ENCODE measurements at places on chromosomes 1 and 21. TPM values are rescaled to one million over a fixed set of nuclear protein-coding genes. Genes with fewer than 3 reads are reported as not detected.

DNA sequence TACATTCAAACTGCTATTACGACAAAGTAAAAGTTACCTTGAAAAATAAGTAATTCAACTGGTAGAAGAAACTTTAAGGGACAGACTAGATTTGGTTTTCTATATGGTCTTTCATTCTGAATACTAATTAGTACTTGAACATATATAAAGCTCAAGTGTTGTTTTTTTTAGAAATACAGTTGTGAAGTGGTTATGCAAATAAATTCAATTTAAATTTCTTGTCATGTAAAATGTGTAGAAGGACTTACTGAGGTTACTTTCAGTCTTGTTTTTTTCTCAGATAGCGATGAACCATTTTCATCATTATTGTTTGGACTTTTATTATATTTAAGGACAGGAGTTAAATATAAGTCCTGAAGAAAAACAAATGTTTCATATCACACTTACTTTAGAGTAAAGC, 24.4 kb downstream of the HS2ST1 start:
- DNase-seq: no peak

GRCh38 chr1:170239445-170239844, 93.7 kb downstream of the NTMT2 start:
- no peak for DNase-seq

Gene ZNF496
- 18.5 TPM for polyA plus RNA-seq

Gene OR2L8
- not detected for polyA plus RNA-seq

- no peak for DNase-seq
Measured at GRCh38 chr1:233607252-233608119, 6.4 kb upstream of the KCNK1 start.

- no peak for DNase-seq
Measured at GRCh38 chr1:154476791-154477190, 25.2 kb upstream of the TDRD10 start.

- DNase-seq: no peak
Measured at GRCh38 chr1:182281541-182281940, 110.0 kb downstream of the GLUL start.

Gene TMCC2
- polyA plus RNA-seq: 2.3 TPM

Gene FCGR3A
- not detected for polyA plus RNA-seq

Gene AGMAT
- polyA plus RNA-seq: 0.74 TPM

DNA sequence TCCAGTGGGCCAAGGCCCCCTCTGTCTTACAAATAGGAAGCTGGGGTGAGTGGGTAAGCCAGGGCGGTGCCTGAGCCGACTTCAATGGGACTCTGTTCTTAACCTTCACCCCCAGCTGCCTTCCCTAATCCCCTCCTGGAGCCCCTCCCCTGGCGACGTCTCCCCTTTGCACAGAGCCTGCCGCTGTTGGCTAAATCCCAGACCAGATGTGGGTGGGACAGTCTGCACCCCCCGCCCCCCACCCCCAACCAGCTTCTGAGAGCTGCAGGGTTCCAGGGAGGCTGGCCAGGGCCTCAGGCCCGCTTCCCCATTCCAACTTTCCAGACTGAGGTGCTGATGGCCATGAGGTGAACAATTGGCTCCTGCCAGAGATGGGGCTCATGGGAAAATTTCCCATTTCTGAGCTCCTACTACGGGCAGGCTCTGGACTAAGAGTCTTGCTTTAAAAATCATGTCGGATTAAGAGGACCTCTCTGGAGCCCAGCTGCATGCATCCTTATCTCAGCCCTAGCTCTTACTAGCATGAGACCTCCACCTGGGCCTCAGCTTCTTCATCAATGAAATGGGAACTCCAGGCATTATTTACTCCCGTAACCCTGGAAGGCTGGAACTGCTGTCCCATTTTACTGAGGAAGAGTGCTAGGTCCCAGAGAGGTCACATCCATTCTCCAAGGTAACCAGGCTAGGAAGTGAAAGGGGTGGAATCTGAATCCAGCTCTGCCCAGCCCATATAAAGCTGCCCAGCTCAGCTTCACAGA, 6.4 kb downstream of the COL8A2 start:
- no peak for DNase-seq

Gene CD1E
- polyA plus RNA-seq: not detected

DNA sequence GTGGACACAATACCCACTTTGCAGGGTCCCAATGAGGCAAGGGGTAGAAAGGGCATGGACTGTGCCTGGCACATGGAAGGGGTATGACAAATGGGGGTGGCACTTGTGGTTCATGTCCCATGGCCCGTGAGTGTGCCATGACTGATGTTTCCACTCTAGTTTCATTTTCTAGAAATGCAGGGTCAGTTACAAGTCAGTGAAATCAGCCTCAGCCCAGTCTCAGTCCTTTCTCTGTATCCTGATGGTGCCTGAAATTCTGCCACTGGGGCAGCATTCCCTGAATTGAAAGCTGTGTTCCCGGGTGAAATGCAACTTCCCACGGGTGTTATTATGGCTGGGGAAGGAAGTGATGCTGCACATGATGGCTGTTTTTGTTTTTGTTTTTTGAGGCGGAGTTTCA, 110.8 kb upstream of the ZBTB40 start:
- DNase-seq: no peak

Gene RIMS3
- 0.33 TPM for polyA plus RNA-seq

Gene ICOSLG
- not detected for polyA plus RNA-seq

DNA sequence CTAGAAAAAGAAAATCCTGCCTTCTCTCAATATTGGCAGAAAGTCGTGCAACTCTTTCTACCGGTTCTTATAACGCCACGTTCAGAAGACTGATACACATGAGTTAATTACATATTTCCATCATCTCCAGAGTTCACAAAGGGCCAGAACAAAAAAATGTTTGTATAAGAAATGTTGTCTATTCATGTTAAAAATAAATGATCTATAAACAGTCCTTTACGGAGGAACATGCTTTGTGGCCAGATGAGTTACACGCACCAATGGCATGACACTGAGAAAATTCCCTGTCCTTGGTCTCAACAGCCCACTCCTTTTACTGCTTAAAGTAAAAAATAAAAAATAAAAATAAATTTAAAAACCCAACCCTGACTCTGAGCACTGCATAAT, 29.5 kb downstream of the C2CD2 start:
- DNase-seq: no peak

- no peak for DNase-seq
Measured at GRCh38 chr1:115112496-115113375, 23.4 kb upstream of the TSPAN2 start.

DNA sequence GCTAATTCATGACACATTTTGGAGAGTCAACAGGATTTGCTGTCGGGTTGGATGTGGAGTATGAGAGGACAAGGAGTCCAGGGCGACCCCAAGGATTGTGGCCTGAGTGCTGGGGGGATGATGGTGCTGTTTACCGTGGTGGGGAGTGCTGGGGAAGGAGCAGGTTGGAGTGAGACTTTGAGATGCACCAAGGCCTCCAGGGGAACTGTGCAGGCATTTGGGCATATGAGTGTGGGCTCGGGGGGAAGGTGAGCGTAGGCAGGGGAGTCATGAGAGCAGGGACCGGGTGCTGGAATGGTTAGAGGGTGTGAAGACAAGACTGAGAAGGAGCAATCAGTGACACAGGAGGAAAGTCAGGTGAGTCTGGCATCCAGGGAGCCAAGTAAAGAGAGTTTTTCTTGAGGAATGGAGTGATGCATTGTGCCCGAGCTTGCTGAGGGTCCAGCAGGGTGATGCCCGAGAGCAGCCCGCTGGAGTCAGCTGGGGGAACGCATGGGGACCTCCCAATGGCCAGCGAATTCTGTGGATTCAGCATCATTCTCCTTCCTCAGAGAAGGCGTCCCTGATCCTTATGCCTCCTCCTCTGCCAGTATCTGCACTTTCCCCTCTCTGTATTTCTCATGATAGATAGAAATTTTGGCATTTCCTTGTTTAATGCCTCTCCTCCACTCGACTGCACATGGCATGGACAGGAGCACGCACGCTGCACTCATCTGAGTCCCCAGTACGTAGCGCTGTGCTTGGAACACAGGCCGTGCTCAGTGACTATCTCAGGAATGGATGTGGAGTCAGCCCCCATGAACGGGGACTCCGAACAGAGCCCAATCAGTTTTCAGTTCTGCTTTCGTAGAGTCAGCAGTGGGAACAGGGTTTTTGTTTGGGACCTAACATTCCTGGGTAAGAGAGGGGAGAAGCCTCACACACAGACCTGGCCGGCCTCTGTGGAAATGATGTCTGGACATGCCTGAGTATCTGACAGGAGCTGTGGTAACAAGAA, 52.1 kb upstream of the ETV3 start:
- no peak for DNase-seq

- no peak for DNase-seq
Measured at GRCh38 chr1:186207391-186208085, 167.5 kb downstream of the TPR start.

Gene CLCNKB
- 0.21 TPM for polyA plus RNA-seq

- peak; percentile 16 for DNase-seq
Measured at GRCh38 chr1:151728151-151729054, 7.1 kb downstream of the RIIAD1 start.

DNA sequence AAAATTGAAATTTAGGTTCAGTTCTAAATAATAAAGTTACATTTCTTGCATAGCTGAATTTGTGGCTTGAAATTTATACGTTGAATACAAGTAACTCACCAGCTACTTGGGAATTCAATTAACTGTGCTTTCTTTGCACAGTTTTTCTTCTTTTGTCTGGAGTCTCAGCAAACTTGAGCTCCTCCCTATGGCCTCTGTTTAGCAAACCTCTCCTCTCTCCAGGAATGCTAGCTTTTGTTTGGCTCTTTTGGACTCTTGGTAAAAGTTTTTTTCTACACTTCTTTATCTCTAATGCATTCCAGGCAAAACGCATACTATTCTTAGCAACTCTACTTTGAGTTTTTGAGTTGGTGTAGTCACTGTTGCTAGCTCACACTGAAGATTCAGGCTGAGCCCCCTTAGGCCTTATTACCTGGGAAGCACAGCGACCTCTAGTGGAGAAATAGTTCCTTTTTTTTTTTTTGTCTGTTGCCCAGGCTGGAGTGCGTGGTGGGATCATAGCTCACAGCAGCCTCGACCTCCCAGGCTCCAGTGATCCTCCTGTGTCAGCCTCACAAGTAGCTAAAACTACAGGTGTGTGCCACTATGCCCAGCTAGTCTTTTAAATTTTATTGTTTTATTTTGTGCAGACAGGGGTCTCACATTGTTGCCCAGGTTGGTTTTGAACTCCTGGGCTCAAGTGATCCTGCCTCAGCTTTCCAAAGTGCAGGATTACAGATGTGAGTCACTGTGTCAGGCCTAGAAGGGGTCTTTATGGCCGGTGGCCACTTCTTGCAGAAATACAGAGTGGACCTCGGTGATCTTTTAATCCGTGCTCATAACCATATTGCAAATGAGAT, 61.7 kb downstream of the CASQ2 start:
- peak; percentile 26 for DNase-seq

GRCh38 chr1:200302192-200302920, 107.5 kb downstream of the ZNF281 start:
- DNase-seq: no peak

Gene HMGCL
- 39.5 TPM for polyA plus RNA-seq

Gene TMEM82
- polyA plus RNA-seq: not detected

Gene SLC45A3
- 1.8 TPM for polyA plus RNA-seq

Gene ZYG11A
- polyA plus RNA-seq: 1.0 TPM

Gene SLC1A7
- polyA plus RNA-seq: 0.11 TPM

DNA sequence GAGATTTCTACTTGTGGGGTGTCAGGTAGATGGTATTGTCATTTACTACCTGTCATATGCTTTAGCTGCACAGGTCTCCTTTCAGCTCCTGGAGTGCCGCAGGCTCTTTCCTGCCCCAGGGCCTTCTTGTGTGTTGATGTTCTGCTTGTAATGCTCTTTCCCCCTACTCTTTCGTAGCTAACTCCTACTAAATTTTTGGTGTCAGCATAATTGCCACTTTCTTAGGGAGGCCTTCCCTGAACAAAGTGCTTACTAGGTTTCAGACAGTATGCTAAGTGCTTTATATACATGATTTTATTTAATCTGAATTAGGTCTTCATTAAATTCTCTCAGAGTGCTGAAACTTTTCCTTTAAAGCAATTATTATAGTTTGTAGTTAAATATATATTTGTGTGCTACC, 4.8 kb upstream of the THEM4 start:
- no peak for DNase-seq

DNA sequence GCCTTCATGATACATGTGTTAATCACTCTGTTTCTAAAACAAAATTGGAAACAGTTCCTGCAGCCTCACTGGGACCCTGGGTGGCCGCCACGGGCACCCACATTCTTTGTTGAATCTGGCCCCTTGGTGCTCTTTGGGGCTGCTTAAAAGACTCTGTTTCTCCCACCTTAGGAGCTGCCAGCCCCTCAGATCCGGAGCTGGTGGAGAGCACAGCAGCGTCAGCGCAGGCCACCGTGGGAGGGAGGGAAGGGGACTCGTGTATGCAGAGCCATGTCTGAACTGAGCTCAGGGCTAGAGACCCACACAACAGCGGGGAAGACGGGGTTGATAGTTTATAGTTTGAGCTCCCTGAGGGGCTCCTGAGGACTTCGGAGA, 121.2 kb downstream of the CNIH3 start:
- DNase-seq: no peak

Gene F13B
- polyA plus RNA-seq: not detected

Gene NBPF3
- polyA plus RNA-seq: 24.3 TPM

GRCh38 chr1:241688940-241689368, 36.9 kb downstream of the WDR64 start:
- no peak for DNase-seq

DNA sequence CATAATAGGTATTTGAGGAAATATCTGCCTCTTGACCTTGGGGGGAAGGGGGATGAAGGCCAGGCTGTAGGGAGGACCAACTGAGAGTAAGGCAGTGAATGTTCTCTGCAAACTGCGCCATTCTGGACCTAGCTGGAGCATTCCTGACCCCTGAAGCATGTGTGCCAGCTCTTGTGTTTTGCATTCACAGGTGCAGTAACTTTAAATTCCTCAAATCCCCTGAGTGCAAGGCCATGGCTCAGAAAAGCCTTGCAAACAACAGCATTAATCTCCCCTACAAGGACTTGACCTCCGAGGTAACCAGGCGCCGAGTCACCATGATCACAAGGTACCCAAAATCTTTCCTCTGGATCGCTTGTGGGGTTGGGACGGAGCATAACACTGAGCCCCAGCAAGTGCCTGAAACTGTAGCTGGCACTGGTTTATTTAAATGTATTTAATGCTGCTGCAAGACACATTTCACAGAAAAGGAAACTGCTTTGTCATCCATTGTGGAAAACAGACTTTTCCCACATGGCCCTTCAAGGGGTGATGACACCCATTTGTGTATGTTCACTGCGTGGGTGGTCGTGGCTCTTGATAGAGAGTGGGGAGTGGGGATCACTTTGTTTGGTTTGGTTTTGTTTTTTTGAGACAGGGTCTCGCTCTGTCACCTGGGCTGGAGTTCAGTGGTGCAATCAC, 1.7 kb downstream of the MYOCOS start:
- no peak for DNase-seq

DNA sequence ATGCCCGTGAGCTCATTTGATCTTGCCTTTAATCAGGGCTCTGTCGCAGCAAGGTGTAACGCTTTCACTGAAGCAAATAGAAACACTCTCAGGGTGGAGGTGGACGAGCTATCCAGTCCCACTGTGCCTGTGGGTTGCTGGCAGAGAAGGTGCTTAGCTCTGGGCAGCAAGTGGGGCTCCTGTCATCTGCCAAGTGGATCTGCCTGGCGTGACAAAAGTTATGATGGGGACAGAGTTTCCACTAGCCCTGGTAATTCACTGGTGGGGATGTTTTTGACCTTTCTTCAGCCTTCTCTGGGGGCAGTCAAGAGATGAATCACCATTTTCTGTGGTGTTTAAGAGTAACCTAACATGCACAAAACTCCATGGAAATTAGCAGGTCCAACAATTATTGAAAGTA, 71.3 kb upstream of the EDEM3 start:
- DNase-seq: no peak

- DNase-seq: no peak
Measured at GRCh38 chr1:218933513-218933912, 240.2 kb upstream of the LYPLAL1 start.
